ENCODE measurements at places on chromosomes 11 and 22.
A peak's percentile ranks its signal among the peaks of the same experiment; 100 is the strongest.

DNA sequence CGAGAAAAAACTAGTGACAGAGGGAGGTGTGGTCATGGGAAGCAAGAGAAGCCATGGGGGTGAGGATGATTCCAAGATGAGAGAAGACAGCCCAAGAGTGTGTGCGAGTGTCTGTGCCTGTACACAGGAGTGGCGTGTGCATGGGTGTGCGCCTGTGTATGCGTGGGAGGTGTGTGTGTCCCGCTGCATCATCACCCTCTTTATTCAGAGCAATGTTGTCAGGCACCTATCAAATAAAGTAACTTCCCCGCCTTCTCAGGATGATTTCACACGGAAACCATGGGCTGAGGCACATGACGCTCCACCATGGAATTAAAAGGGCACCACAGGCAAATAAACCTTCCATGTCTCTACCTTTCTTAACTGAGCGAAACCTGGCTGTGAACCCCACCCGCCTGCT, 24.6 kb downstream of the MS4A10 start:
- no peak for DNase-seq

DNA sequence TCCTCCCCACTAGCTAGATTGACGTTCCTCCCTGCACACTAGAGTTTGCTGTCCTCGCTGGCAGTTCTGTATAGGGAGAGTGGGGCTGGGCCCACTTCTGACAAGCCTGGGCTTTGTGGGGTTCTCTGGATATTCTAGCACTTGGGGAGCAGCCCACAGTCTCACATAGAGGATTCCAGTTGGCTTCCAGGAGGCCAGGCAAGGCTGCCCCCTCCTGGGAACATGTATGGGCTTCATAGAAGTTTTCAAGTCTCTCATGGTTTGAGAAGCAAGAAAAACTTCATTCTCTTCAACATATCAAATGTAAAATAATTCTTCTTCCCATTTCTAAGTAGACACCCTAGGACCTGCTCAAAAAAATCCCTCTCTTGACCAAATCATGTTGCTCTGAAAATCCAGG, 87.5 kb downstream of the NAV2 start:
- DNase-seq = no peak

- peak; percentile 35 for DNase-seq
Measured at GRCh38 chr11:107858217-107859070, at the start of gene SLC35F2. SLC35F2 (minus strand) TSS chr11:107858787; CDS start chr11:107858767, 20 bp downstream.

- DNase-seq = no peak
Measured at GRCh38 chr22:30486661-30487115, 14.9 kb upstream of the SEC14L3 start.

DNA sequence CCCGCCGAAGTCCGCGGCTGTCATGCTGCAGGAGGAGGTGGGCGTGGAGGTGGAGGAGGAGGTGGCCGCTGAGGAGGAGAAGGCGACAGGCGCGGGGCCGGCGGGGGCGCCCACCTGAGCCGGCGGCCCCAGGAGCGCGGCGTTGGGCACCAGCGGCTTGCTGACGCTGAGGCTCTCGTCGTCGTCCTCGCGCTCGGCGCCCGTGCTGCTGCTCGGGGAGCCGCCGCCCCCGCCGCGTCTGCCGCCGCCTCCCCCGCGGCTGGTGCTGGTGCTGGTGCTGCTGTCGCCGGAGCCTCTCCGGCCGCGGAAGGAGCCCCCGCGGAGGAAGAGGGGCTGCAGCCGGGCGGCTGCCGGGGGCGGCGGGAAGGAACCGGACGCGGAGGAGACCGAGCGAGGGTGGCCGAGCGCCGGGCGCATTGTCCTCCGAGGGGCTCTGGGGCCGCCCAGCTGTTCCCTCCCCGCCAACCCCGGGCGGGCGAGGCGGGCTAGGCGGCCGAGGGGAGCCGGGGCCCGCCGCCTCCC, 388 bp downstream of the TMEM121B start:
- no peak for DNase-seq

GRCh38 chr22:39422101-39422500, 22.5 kb downstream of the TAB1 start:
- DNase-seq = no peak

- DNase-seq = no peak
Measured at GRCh38 chr11:77993902-77994301, 566 bp downstream of the INTS4 start.
